ENCODE measurements at places on chromosomes 3 and 15.

- DNase-seq: no peak
These were observed 37.3 kb downstream of the TM6SF1 start for GRCh38 chr15:83144771-83145170.

GRCh38 chr15:98562331-98562937 is 85.9 kb upstream of the IGF1R start:
- DNase-seq: no peak

- peak; percentile 34 for DNase-seq
These were observed 14.2 kb downstream of the ZNF80 start for GRCh38 chr3:114223143-114223542.

GRCh38 chr3:41041462-41041861 is 157.8 kb upstream of the CTNNB1 start:
- no peak for DNase-seq

GRCh38 chr3:50212502-50212901 is 7.4 kb downstream of the SLC38A3 start:
- no peak for DNase-seq

DNA sequence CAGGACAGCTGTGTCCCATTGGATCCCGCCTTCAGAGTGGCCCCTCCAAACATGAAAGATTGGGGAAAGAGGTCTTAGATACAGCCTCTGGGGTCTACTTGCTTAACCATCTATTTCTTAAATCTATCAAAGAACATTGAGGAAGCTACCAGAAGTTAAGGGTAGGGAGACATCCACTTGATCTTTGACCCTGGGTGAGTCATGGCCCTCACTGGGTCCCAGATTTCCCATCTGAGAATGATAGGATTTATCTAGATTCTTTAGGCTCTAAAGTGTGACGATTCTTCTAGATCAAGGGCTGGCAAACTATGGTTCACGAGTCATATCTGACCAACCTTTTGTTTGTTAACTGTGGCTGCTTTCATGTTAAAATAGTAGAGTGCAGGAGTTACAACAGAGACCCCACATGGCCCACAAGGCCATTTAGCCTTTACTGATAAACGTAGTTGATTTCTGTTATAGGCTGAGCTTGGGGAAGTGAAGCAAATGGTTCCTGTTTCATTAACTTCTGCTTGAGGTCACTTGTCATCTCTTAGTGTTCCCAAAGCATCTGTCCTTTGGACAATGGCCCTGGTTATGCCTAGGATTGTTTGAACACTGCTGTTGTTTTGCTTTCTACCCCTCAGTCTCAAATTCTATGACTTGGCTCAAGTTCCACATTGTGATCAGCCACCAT is 8.0 kb downstream of the MUC13 start:
- DNase-seq: no peak

- no peak for DNase-seq
These were observed 81.7 kb upstream of the NPHP3 start for GRCh38 chr3:132803889-132804288.

DNA sequence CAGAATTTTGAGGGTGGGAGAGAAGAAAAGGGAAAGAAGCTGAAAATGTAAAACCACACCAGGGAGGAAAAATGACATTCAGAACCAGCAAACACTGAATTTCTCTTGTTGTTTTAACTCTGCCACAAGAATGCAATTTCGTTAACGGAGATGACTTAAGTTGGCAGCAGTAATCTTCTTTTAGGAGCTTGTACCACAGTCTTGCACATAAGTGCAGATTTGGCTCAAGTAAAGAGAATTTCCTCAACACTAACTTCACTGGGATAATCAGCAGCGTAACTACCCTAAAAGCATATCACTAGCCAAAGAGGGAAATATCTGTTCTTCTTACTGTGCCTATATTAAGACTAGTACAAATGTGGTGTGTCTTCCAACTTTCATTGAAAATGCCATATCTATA is 15.5 kb downstream of the GREM1 start:
- no peak for DNase-seq

GRCh38 chr15:93899817-93900216 is 331.5 kb upstream of the MCTP2 start:
- no peak for DNase-seq

- no peak for DNase-seq
These were observed 36.3 kb downstream of the PRICKLE2 start for GRCh38 chr3:64188810-64189560.

DNA sequence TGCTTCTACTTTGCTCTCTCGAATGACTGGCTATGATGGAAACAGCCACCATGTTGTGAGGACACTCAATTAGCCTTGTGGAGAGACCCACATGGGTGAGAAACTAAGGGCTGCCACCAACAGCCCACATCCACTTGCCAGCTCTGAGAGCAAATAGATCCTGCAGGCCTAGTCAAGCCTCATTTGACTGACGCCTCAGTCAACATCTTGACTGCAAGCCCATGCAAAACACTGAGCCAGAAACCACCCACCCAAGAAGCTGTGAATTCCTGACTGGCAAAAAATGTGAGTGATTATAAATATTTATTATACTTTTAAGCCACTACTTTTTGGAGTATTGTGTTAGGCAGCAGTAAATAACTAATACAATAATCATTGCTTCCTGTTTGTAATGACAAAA is 58.4 kb downstream of the NOX5 start:
- DNase-seq: no peak

DNA sequence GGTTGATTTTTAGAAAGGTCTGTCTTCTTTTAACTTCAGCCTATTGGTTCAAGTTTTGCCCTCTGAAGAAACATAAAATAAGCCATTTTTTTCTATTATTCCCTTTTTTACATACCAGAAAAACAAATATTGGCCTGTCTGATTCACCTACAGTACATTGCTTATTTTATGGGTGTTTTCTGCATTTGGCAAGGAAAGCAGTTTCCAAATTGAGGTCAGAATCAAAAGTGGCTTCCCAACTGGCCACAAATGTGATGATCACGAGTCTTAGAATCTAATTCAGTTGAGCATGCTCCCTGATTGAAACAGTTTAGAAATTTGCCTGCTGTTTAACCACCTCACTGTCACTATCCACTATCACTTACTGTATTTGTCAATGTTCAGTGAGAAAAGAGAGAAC is 106.9 kb upstream of the CHMP2B start:
- no peak for DNase-seq

- DNase-seq: no peak
These were observed 192.3 kb upstream of the ARHGEF26 start for GRCh38 chr3:153928851-153929250.

DNA sequence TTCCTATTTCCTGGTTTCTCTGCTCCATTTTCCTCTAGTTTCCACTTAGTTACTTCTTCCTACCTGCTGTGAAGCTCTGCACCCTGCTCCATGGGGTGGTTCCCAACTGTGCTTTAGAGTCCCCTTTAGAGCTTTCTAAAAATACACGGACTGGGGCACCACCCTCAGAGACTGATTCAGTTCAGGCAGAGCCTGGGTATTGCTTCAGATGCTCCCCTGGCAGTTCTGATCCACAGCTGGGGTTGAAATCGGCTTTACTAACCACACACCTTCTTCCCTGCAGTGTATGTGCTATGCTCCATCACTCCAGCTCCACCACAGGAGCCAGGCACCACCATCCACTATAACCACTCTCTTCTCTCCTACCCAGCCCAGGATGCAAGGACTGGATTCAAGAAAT is 12.6 kb downstream of the ANP32A start:
- DNase-seq: no peak

GRCh38 chr3:839981-840380 is 252.8 kb upstream of the CNTN6 start:
- no peak for DNase-seq

- DNase-seq: no peak
These were observed 16.8 kb upstream of the SLC4A7 start for GRCh38 chr3:27500986-27501385.

GRCh38 chr3:120823156-120823555 is 80.6 kb downstream of the GTF2E1 start:
- no peak for DNase-seq

DNA sequence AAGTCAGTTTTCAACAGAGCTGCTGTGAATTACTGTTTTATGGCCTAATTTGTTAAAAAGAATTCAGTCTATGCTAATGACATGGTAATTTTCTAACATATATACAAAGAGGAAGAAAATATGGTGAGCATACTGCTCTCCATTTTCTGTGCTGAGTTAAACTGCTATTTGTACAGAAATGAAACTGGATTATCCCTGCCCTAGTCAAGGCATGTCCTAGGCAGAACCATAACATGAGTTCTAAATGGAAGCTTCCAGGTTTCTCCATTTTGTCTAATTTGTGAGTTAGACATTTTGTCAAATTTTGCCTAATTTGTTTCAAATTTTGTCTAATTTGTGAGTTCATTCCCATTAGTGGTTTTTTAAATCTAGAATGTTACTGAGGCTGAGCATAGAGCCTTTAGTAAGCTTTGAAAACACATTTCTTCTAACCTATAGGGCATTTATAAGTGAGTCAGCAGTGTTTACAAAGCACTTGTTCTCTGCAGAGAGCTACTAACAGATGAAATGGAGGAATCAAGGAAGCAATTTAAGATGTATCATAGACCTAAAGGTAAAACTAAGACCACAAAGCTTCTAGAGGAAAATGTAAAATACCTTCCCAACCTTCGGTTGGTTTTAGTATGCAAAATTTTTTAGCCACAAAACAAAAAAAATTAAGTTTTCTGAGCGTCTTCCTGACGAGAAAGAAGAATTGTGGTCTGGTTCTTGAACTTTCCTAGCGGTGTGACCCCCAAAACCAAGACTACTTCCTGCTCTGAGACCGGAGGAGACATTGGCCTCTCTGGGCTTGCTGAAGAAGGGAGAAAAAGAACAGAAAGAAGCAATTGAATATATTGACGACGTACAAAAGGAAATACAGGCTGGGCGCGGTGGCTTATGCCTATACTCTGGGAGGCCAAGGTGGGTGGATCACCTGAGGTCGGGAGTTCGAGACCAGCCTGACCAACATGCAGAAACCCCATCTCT is 9.8 kb downstream of the P2RY14 start:
- DNase-seq: peak; percentile 43

DNA sequence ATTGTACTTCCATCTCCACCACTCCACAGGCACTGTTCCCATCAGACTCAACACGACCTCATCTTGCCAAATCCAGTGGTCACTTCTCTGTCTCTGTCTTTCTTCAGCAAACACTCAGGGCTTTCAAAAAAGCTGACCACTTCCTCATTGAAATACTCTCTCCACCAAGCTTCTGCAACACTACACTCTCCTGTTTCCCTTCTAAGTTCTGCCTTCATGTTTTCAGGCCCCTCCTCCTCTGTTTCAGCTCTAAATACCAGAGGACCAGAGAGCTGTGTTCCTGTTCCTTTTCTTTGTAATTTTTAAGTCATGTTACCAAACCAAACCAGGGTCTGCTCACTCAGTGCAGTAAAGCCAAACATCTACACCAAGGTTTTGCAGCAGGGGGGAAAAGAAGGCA is 33.8 kb upstream of the ACP3 start:
- no peak for DNase-seq

DNA sequence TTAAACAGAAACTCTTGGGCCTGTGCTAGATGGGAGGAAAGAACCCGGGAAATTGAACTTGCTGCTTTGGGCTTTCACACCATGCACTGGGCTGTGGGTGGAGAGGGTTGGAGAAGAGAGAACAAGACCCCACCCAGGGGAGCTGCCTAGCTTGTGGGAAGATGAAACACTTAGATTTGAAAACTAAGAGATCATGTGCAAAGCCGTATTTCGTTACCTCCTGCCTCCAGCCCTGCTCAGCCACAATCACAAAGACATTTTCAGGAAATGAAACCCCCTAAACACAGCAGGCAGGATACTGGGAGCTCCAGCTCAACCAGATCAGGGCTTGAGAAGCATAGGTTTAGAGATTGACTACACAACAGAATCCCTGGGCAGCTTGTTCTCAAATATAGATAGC is 183.0 kb upstream of the C2CD4B start:
- DNase-seq: no peak

- no peak for DNase-seq
These were observed 7.0 kb downstream of the EPHB3 start for GRCh38 chr3:184568560-184568923.

GRCh38 chr15:70533931-70534742 is 229.2 kb downstream of the UACA start:
- DNase-seq: no peak

DNA sequence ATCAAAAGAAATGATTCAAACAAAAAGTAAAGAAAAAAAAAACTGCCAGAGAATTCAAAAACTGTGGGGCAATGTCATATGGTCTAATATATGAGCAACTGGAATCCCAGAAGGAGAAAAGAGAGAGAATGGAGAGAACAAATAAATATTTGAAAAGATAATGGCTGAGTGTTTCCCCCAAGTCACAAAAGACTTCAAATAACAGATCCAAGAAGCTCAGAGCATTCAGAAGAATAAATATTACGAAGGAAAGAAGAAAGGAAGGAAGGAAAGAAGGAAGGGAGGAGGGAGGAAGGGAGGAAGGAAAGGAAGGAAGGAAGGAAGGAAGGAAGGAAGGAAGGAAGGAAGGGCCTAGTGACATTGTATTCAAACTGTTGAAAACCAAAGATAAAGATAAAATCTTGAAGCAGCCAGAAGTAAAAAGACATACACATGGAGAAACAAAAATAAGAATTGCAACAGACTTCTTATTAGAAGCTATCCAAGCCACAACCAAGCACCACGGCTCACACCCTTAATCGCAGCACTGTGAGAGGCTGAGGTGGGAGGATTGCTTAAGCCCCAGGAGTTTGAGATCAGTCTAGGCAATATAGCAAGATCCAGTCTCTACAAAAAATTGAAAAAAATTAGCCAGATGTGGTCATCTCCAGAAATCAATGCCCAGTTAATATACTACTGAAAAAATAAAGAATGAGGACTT is 118.9 kb upstream of the IGSF10 start:
- no peak for DNase-seq

GRCh38 chr15:99704444-99704838 is 28.8 kb downstream of the LYSMD4 start:
- peak; percentile 31 for DNase-seq

DNA sequence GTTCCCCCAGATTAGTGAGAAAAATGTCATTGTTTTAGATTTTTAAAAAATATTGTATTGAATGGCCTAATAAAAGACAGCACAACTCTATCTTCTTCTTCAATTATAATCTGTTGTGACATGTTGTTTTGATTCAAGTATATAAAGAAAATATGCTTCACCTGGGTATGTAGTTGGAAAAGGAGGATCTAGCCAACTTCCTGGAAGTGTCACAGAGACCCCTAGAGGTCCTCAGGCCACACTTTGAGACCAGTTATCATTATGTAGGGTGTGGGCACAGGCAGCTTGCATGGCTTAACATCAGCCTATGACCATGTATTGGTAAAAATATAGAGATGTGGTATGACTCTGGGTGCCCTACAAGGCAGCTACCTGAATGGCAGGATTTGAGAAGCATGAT is 14.7 kb upstream of the RYR3 start:
- no peak for DNase-seq
